ENCODE measurements at places on chromosomes 5 and 9.

GRCh38 chr9:86578722-86579121 is 224.5 kb upstream of the TUT7 start:
- DNase-seq, result no peak

DNA sequence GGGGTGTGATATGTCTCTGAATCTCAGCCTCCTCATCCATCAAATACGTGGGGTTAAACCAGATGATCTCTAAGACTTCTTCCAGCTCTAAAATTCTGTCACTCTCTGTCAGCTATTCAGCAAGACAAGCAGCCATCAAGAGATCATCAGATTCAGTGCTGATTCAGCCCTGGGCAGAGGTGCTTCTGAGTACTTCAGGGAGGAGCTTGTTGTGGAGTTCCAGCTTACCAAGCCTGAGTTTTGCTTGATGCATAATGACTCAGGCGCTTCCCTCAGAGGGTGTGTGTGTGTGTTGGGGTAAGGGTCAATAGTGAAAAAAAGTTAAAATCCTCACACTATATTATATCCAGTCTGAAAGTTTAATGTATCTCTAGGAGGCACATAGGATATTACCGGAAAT is 29.6 kb upstream of the TAF1L start:
- DNase-seq, result no peak

- DNase-seq, result peak; percentile 51
These were observed 343 bp downstream of the KIAA0825 start for GRCh38 chr5:94618029-94618492.

DNA sequence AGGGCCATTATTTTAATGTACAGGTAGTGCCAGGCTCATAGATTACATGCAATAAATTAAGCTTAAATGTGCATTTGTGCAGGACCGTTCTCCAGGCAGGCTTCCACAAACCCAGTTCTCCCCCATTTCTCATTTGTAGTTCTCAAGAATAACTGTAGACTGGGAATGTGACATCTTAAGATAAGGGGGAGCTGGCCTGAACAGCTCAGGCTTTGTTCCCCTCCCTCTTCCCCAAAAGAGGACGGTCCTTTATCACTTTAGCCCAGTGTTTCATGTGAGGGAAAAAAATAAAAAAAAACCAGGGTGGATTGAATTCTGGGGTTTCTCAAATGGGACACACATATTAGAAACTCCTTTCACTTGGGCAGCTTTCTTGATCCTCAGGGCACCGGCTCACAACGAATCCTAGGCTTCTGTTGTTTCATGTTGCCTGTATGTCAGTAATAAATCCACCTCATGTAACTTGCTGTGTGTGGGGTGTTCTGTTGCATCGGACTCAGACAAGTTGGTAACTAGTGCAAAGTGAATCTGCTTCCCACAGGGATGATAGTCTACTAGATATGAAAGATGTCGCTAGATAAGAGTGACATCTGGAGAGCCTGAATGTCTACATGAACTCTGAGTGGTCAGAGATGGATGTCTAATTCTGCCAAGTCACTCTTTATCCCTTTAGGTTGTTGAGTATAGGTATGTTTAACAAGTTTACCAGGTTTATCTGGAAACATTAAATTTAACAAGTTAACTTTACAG is 2030.6 kb upstream of the NUDT12 start:
- no peak for DNase-seq

DNA sequence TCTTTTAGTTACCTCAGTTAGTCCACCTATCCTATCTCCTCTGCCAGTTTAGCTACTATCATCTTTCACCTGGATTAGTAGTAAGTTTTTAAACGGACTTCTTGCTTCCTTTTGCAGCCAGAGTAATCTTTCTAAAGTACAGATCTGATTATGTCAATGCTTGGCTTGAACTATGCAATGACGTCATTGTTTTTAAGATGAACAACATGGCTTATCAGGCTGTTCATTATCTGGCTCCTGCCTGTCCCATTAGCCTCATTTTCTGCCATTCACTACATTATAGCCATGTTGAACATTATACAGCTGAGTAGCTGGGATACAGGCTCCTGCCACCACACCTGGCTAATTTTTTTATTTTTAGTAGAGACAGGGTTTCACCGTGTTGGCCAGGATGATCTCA is 98.7 kb downstream of the RANBP17 start:
- peak; percentile 7 for DNase-seq

DNA sequence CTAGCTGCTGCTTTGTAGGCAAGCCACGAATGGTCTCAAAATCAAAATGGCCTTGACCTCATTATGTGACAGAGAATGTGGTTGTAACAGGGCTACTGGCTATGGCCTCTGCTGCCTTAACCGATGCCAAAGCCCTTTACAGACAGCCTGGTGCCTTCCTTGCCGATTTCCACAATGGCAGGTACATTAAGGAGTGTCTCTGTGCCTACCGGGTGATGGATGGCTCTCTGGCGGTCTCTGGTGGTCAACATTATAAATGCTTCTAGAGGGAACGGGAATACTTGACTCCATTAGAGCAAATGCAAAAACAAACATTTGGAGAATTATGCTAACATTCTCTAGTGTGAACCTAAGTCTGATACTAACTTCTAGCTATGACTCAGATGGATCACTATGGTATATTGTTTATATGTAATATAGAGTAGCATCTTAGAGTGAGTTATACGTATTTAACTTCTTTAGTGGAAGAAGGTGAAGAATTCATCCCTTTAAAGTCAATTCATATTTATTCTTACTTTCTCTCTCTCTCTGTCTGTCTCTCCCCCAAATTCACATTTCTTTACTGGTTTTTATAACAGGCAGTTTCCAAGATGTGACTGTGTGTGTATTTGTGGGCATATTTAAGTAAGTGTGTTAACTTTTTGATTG is 52.5 kb downstream of the RPS23 start:
- DNase-seq, result peak; percentile 70

GRCh38 chr5:69293882-69294281 is 38.7 kb downstream of the CCDC125 start:
- no peak for DNase-seq

GRCh38 chr5:78113689-78114264 is 180.7 kb downstream of the AP3B1 start:
- no peak for DNase-seq

DNA sequence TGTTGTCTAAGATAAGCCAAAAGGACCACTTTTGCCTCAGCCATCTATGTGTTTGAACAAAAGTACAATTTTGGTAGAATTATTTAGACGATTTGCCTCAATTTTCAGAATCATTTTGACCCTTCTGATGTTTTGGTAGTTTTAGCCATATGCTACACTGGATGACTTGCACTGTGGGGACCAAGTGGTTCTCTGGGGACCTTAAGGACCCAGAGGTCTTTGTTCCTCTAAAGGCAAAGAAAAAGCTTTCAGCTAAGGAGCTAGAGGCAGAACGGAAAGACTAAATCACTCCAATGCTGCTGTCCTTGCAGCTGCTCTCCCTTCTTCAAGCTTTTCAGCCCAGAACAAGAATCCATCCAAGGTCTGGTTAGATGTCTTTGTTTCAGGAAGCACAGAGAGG is 51.0 kb upstream of the APC start:
- no peak for DNase-seq

Measured in NCI-H146 (cell line).